ENCODE measurements at places on chromosomes 2 and 18. TPM values are rescaled to one million over a fixed set of nuclear protein-coding genes. Genes with fewer than 3 reads are reported as not detected.

LINC00305 gene
- total RNA-seq = not detected

ABCG8 gene
- total RNA-seq = not detected

SERPINB4 gene
- total RNA-seq = 0.17 TPM

DRC1 gene
- 0.33 TPM for total RNA-seq

NPPC gene
- total RNA-seq = 1.6 TPM

CCDC85A gene
- total RNA-seq = 5.4 TPM

REG3A gene
- total RNA-seq = 4.0 TPM

MBP gene
- total RNA-seq = 14.5 TPM

Data from type B pancreatic cell (in vitro differentiated cells).